ENCODE measurements at places on chromosomes 6 and 20.

GRCh38 chr6:129707028-129707427 lies 2.9 kb downstream of the ARHGAP18 start:
- no peak for DNase-seq

GRCh38 chr6:168413856-168414255 lies 27.1 kb upstream of the SMOC2 start:
- no peak for DNase-seq

- peak; percentile 26 for DNase-seq
These were observed 111.5 kb downstream of the HFE start for GRCh38 chr6:26198722-26199056.

DNA sequence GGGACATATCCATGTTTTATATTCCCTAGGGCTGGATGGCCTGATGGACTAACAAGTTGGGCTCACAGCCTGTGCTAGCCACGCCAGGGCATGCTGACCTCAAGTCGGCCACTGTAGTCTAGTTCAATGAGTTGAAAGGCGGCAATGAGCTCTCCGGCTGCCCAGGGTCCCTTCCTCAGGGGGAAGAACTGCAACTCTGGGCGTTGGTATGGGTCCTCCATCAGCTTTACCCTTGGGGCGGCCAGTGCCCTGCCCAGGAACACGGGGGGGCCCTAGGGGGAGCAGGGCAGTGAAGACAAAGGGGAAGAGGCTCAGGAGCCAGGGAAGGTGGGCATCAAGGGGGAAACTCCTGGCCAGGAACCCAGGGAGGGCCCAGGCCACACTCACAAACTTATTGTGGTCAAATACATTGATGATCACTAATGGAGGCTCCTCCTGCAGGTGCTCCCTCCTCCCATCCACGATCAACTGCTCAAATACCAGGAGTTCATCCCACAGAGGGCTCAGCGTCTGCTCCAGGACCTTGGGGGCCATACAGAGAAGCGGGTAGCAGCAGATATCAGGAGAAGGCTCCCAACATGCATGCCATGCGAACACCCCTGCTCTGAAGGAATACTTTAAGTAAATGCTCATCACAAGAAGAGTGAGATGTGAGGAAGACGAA lies 32.8 kb upstream of the SPAG4 start:
- DNase-seq: no peak

GRCh38 chr20:60800185-60800584 lies 451.9 kb upstream of the CDH4 start:
- DNase-seq: no peak

DNA sequence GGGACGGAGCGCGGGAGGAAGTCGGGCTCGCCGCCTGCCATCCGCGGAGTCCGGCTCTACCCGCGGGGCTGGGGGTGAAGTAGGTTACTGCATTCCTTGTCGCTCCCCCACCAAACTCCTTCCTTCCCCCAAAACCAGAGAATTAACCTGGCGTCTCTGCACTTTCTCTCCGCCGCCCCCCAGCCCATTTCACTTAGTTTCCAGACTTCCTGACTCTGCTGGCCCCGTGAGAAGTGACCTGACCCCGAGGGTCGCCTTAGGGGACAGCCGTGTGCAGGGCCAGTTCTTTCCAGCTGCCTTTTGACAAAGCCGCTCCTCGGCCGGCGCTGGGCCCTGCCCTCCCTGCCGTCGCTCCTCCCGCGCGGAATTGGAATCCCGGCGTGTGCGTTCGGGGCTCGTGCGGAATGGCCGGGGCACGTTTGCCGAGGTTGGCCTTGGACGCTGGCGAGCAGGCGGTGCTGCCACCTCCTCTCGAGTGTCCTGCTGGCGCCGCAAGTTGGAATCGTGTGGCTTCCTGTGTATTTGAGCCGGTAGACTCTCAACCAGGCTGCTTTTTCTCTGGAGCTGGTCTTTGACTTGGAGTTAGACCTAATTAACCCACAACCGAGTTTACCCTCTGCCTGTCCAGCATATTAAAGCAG lies 650 bp downstream of the DCBLD1 start:
- peak; percentile 31 for DNase-seq

GRCh38 chr6:80433010-80433672 lies 326.7 kb downstream of the BCKDHB start:
- DNase-seq: no peak

DNA sequence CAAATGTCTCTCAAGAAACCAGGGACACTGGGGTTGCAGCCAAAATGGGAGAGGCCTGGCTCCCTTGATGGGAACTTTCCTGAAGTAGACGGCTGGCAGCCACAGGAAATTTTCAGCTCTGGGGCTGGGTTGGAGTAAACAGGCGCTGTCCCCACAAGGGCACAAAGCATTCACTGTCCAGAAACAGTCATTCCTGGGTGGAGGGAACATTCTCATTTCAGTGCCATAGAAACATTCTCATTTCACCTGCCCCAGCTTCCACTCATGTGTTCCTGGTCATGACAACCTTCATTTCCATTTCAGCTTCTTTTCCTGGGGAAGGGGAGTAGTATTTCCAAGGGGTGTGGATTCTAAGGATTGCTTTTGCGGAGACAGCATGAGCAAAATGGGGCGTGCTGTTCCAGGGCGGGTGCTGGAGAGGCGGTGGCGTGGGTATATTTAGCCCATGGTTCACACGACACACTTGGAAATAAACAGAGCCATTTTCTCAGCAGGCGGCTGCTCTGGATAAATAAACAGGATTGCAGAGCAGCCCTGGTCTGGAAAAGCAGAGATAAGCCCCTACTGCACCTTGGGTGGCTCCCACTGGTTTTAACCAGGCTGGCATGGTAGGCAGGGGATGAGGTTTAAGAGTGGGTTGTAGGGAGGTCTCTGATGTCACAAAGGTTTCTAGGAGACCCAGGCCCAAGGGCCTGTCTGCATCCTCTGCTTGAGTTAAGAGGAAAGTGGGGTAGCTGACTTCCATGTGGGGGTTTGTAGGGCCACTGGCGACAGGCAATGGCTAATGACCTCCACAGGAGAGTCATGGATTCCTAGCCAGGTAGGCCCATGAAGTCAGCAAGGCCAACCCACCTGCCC lies 32.9 kb downstream of the COX4I2 start:
- peak; percentile 75 for DNase-seq

DNA sequence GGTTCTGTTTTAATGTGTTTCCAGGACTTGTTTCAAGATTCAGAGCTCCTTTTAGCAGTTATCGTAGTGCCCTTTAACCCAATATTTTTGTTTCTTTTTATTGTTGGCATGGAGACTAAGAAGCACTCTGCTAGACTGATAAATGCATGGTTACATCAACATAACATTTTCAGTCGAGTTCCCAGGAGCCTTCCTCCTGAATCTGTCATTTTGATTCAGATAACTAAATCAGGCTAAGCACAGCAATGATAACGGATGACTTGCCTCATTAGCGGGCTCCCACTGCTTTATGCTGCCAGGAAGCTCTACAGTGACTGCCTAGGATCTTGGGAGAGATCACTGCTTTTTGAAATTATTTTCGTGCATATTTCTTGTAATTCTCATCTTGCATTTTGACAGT lies 772.8 kb upstream of the GJE1 start:
- DNase-seq: no peak

GRCh38 chr6:44926556-44926955 lies 401.6 kb upstream of the RUNX2 start:
- DNase-seq: peak; percentile 10

DNA sequence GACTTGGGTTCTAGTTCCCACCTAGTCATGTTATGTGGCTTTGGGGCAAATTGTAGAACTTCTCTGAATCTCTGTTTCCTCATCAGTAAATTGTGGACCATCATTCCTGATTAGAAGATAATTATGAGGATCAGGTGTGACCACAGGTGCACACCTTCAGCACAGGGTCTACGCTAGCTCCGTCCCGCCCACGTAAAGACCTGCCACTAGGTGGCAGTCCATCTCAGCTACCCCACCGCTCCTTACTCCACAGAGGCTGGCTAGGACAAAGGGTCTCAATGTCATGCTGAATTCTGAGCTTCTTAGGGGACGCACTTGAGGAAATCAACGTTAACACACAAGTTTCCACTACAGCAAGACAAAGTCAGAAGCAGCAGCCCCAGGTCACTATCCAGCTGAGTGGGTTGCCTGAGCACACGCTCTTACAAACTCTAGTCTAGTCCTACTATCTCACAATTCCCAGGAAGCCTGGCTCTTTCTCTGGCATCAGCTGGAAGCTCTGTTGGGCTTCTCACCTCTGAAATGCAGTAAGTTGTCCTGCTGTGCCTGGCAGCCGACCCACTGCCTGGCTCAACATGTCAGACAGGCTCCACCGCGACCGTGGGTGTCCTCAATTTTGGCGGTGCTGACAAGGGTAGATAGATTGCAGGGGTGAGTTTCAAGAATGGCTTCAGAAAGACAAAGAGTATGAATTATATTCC lies 2.0 kb upstream of the PLCG1 start:
- DNase-seq: peak; percentile 14

Measured in IMR-90 (cell line).